M059J (cell line): ENCODE measurements at places on chromosomes 2 and 18. TPM values are rescaled to one million over a fixed set of nuclear protein-coding genes. Genes with fewer than 3 reads are reported as not detected.
A peak's percentile ranks its signal among the peaks of the same experiment; 100 is the strongest.

Gene DYTN
- not detected in 2 replicates for total RNA-seq

Gene MAP2
- total RNA-seq, result 3.4 and 4.0 TPM in 2 replicates

Gene SLC16A14
- total RNA-seq, result 0.42 and 0.81 TPM in 2 replicates

Gene KIF1A
- total RNA-seq, result not detected in 2 replicates

Gene PLB1
- 0.91 and 1.5 TPM in 2 replicates for total RNA-seq

GRCh38 chr2:54438271-54438670, 17.9 kb upstream of the SPTBN1 start:
- no peak for DNase-seq

DNA sequence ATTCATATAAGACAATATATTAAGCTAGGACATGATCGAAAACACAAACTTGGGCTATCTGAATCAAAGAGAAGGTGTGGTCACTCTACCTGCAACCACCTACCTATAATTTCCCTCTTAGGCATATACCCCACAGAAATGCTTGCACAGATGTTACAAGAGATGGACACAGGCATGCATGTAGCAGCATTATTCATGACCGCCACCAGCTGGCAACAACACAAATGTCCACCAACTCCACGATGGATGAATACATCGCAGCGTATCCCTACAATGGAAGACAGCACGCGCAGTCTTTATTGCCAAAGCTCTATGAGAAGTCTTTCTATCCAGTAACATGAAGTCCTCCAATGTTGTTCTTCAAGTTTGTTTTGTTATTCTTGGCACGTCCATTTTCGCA, 90.8 kb downstream of the ARL4C start:
- peak; percentile 18 for DNase-seq

DNA sequence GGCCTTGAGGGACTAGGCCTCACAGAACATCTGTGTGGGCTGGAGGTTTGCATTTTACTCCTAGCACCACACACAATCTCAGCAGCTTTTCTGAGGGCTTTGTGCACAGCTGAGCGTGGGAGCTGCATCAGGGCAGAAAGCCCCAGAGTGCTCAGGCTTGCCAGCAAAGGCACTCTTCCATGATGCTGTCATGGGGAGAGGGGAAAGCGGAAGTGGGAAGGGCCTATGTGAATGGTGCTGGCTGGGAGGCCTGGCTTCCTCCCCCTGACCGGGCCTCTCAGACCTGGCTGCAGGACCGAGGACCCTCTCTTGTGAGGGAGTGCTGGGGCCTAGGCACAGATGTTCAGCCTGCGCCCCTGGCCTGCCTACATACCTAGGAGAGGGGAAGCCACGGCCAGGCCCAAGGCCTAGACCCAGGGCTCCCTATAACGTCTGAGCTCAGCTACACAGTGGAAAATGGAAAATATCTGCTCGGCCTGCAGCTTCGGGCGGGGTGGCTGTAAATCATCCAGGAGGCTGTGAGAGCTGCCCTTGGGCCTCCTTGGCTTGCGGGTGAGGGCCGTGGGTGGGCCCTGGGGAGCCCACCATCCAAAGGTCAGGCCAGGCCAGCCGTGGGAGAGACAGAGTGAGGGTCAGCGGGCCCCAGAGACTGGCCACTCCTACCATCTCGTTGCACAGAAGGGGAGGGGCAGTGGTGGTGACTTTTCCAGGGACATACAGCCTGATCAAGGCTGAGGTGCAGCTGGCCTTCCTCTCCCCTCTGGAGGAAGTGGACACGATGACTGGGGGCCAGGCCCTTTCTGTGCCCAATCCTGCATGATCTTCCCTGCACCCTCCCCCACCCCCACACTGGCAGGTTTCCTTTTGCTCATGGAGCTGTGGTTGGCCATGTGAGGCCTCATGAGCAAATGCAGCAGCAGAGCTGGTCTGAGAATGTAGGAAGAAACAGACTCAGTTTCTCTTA, 22.8 kb downstream of the GLI2 start:
- DNase-seq, result no peak

DNA sequence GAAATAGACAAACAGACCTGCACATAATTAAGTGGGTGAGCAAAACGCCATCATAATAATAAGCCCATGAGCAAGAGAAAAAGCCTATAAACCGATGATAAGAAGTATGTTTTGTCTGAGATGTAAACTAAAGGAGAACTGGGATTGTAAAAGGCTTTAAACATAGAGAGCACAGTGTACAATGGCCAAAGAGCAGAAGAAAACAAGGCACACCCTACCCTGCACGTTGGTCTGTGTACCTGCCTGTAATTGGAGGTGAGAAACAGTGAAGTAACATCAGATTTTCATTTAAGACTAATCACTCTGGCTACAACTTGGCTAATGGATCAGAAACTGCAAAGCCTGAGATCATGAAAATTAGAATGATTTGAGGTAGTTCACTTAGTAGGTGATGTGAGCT, 1094.7 kb upstream of the GYPC start:
- no peak for DNase-seq

- no peak for DNase-seq
These were observed 234.6 kb upstream of the FANCL start for GRCh38 chr2:58475756-58476155.

DNA sequence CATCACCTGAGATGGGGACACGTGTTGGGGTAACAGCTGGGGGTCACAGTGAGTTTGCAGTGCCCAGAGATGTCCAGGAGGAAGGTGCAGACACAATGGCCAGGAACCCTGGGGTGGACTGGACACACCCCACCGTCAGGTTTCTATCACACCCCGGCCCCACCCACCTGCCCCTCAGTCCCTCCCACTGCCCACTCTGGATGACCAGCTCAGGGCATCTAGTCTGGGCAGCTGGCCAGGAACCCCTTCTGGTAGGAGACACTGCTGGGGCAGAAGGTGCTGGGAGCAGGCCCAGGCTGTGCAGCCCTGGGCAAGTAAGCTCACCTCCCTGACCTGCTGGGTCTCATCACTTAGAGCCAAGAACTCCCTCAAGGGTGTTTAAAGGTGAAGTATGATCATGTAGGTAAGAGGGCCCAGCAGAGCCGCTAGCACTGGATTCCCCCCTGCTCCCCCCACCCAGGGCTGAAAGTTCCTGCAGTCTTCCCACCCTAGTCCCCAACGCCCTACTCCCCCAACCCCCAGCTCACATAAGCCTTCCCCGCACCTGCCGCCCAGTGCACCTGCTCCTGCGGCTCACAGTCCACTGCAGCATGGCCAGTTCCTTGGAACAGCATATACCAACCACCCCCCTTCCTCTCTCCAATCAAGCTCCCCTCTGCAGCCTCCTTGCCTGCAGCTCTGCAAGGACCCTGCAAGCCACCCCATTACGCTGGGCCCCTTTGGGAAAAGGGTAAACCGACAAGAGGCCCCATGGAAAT, 17.3 kb downstream of the BIN1 start:
- no peak for DNase-seq

- peak; percentile 59 for DNase-seq
These were observed 12.0 kb upstream of the GALM start for GRCh38 chr2:38653715-38654527.

DNA sequence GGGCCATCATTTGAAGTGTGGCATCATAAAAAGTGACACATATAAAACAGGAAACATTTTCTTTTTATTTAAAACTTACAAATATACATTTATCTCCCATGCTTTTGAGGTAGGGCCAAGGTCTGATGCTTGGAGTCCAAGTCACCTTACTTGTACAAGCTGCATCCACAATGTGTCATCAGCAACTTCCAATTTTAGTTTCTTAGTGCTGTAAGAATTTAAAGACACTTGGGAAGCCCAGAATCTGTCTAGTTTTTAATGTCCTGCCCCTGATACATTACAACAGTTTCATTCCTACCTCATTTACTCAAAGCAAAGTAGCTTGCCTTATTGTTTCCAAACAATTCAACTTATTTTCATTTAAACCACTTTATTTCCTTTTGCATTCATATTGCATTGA, 297.7 kb downstream of the MTX2 start:
- DNase-seq, result no peak

DNA sequence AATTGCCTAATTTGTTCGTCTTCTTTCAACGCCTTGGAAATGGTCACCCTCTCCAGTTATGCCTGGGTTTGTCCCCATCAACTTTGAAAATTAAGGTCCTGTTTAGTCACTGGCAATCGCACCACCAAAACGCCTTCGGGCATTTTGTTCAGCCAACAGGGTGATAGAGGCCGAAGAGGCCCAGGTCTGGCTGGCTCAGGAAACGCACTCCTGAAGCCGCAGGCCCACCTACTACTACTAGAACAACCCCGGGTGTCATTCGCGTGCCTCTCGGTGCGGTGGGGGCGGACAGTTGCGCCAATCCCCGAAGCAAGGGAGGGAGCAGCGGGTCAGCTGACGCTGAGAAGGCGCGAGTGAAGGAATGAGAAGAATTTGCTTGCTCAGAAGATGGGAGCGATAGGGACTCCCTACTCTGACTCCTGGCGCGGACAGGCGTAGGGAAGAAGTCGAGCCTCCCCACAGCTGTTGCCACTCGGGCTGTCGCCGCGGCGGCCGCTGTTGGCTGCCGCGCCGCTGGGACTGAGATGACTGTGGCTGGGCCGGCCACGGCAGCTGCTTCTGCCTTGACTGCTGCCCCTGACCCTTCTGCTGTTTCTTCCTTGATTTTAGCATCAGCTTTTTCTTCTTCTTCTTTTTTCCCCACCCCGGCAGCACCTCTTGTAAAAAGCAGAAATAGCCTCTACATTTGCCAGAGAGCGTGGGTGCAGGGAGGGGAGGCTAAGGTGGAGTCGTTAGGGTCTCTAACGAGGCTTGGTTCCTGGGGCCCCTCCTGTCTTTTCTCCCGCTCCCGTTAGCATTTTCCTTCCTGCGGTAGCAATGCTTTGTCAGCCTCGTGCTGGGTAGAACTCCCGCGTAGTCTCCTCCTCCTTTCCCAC, 387.6 kb downstream of the FIGN start:
- peak; percentile 98 for DNase-seq

DNA sequence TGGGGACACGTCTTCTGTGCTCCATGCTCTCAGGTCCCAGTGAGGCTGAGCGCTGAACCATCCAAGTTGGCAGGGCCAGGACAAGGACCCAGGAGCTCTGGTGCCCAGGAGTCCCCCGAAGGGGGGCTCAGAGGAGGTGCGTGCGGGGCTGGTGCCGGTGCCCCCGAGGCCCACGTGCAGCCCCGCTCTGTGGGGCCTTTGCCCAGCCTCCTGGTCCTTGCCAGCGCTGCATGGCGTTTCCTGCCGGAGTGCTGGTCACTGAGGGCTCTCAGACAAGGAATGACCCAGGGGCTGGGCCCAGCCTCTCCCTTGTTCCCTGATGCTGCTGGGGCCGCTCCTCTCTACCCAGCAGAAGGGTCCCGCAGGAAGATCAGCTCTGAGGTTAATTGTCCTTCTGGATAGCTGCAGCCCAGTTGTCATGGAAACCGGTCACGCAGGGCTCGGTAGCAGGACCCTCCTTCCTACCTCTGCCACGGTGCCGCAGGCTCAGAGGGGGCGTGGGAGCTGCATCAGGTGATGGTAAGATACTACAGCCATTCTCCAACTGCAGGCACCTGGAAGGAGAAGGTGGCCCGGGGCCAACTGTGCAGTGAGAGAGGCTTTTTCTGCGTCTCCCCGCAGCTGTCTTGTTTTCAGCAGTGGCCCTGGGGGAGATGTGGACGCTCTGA, 64.5 kb downstream of the RRM2 start:
- no peak for DNase-seq

DNA sequence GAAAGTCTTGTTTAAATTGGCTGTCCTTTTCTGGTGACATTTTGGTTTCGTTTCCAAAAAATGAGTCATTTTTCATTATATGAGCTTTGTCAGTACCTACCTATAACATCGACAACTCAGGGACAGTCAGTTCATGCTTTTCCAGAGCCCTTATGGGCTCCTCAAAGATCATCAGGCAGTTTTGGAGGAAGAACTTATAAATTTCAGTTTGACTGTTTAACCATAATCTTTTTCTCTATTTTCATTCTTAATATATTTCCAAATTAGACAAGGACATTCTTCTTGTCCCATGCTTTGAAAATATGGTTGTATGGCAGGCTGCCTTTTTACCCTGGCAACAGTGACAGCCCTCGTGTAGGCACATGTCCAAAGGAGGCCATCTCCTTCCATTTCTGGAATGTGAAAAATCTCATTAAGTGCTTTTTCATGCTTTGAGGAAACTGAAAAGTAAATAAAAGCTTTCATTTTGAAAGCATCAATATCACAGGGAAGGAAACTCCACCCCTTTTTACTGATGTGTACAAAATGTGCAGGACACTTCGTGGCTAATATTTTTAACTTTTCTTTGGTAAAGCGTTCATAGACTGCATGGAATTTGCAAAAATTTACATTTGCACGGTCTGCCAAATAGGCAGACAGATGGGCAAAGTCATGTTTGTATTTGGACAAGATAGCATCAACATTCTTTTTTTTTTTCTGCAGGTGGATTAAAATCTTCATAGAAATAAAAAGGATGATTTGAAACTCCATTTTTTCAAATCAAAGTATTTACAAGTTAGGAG, 7.2 kb upstream of the PROC start:
- peak; percentile 85 for DNase-seq

DNA sequence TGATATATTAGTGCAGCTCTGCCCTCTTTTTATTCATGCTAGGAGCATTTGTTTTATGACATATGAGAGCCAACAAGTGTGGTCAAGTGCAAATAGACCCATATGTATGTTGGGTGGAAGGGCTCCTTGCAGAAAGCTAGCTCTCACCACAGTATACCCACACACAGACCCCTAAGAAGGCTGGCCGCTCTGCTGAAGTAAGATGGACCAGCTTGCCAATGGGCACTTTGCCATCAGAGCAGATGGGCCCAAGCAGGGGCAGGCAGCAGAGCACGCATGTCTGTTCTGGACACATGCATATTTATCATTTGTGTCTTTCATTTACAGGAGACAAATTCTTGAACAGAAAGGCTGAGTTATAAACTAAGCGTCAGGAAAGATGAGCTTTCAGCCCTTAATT, 187.5 kb upstream of the DTNA start:
- DNase-seq, result no peak

DNA sequence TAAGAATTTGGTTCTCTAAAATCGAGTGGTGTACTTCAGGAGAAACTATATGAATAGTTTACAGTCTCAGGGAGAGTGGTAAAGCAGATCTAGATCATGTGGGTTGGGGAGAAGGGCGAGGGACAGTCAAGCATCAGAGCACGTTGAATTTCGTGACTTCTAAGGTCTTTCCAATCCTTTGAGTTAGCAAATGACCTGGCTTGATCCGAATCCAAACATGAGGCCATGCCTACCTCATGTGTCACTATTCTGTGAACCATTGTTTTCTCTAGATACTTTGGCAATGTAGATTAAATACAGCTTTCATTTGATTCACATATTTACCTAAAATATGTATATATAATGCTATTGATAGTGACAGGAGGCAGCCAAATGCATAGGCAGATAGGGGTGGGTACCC, 674.9 kb downstream of the NYAP2 start:
- peak; percentile 50 for DNase-seq

DNA sequence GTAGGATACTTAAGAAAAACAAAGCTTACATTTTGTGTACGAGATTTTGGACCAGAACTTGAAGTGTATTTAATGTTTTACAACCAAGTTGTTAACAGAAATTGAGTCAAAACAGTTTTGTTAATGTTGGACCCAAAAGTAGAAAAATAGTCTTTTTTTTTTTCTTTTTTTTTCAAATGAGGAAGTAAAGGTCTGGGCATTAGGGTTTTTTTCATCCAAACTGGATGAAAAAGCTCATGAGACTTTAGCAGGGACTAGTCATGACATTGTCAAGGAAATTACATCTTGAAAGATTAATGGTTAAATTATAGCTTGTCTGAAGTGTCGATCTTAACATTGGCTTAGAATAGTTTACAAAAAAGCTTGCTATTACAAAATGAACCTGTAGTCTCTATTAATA, 32.3 kb downstream of the CCNT2 start:
- DNase-seq, result no peak

GRCh38 chr18:75125382-75126331, 83.3 kb downstream of the PTGR3 start:
- DNase-seq, result peak; percentile 47
